ENCODE measurements at places on chromosomes 2 and 18. TPM values are rescaled to one million over a fixed set of nuclear protein-coding genes. Genes with fewer than 3 reads are reported as not detected.

The IL18RAP gene
- 0.99 TPM for total RNA-seq

The GCG gene
- total RNA-seq = not detected

DNA sequence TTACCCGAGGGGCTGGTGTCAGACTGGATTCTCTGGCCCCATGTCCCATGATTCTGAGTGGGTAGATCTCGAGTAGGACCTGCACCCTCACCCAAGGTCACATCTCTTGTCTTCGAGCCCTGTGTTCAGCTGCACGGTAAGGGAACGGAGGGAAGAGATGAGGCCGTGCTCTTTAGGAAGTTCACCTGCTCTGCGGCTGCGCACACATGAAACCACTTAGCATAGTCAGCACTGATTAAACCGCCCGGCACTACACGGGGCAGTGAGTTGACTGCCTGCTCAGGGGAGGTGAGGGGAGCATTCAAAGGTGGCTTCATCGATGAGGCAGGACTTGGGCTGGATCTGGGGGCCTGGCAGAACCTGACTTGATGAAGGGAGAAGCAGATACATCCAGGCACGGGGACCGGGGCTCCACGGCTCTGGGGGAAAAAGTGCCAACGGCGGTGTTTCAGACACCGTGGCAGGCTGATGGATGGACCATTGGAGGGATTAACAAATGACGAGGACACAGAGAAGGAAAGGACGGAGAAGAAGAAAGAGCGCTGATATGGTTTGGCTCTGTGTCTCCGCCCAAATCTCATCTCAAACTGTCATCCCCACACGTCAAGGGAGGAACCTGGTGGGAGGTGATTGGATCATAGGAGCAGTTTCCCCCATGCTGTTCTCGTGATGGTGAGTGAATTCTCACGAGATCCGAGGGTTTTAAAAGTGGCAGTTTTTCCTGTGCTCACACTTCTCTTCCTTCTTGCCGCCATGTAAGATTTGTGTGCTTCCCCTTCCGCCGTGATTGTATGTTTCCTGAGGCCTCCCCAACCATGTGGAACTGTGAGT is 248.6 kb downstream of the CYP26B1 start:
- DNase-seq = no peak

The C2orf66 gene
- total RNA-seq = not detected

- no peak for DNase-seq
Observed at GRCh38 chr2:37560241-37560848, 111.1 kb downstream of the CDC42EP3 start.

The FAM124B gene
- 1.2 TPM for total RNA-seq

DNA sequence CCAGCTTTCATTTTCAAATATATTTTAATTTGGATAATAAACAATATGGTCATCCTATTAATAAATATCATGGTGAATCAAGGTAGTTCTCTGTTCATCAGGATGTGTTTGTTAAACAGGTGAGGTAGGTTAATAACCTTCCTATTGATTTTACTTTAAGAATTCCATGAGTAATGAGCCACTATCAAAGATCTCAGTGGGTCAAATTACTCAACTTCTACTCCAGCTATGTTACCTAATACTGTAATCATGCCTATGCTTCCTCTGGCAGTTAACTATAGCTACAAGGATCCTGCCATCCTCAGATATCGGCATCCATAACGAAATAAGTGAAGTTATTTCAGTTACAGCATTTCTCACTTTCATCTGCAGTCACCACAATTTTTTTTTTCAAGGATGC is 289.6 kb upstream of the SLC8A1 start:
- no peak for DNase-seq

- no peak for DNase-seq
Observed at GRCh38 chr2:75030218-75031009, 72.0 kb downstream of the POLE4 start.

DNA sequence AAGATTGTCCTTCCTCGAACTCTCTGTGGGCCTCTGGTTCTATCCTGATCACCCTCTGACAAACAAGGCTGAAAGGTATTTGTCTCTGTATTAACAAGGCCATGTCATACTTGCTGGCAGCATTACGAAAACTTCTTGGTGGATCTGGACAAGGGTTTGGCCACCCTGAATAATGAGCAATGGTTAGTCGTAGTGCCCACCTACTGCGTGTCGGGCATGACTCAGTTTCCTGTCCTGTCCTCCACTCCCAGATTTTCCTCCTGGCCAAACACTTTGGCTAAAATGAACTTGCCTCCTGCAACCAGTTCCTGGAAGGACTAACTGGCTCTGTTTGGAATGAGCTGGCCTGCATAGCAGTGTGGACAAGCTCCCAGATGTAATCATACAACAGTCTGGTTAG is 198.5 kb upstream of the SMIM21 start:
- DNase-seq = no peak

All from left ventricle myocardium superior (tissue), 1 donor.